ENCODE measurements at places on chromosomes 13 and 19. TPM values are rescaled to one million over a fixed set of nuclear protein-coding genes. Genes with fewer than 3 reads are reported as not detected.
A peak's percentile ranks its signal among the peaks of the same experiment; 100 is the strongest.

DNA sequence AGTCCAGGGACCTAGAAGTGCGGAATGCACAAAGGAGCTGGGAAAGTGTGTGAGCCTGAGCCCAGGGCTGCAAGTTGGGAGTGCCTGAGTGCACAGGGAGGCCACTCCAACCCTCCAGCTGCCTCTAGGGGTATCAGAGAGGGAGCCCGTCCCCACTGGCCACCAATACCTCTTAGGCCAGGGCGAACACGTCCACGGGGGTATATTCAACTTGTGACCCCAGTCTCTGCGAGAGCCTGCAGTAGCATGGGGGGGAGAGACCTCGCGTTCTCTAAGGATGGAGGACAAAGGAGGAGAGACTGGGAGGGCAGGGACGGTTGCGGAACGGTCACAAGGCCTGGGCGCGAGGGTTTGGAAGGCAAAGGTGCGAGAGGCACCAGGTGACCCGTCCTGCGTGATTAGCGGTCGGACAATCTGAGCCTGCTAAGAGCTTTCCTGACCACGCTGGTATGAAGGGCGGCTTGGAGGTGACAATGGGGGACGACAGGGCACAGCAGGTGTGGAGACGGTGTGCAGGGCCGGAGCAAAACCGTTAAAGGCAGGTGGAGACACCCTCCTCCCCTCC is 676 bp downstream of the CD320 start:
- H3K27ac ChIP-seq = peak overlapping the region; percentile 92
- H3K4me3 ChIP-seq = peak overlapping the region; percentile 99
- H3K4me1 ChIP-seq = peaks cover 9% of the 10 kb centered on the region
- H3K36me3 ChIP-seq = no peaks in the 10 kb centered on the region
- peaks cover 6% of the 10 kb centered on the region for H3K27me3 ChIP-seq
- no peak for DNase-seq

DNA sequence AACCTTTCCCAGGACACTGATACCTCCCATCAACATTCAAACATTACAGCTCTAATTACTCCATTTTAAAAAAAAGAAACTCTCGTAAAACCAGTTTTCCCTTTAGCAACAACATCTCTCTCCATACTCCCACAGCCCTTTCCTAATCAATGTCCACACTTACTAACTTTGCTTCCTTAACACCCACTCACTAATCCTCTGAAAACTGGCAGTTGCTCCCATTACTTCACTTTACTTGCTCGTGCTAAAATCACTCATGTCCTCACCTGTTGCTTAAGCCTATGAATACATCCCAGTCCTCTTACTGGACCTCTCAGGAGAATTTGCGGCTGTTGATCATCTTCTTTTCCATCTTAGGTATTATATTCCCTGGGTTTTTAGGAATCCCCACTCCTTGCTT is 44.8 kb downstream of the RBM26 start:
- no peaks in the 10 kb centered on the region for H3K36me3 ChIP-seq
- H3K4me1 ChIP-seq = no peaks in the 10 kb centered on the region
- H3K27me3 ChIP-seq = peaks cover 2% of the 10 kb centered on the region
- no peak overlapping the region for H3K27ac ChIP-seq
- DNase-seq = no peak
- H3K4me3 ChIP-seq = no peak overlapping the region

- peak; percentile 35 for DNase-seq
- H3K36me3 ChIP-seq = no peaks in the 10 kb centered on the region
- H3K27ac ChIP-seq = no peak overlapping the region
- H3K27me3 ChIP-seq = peaks cover 2% of the 10 kb centered on the region
- no peak overlapping the region for H3K4me3 ChIP-seq
These were observed 3.4 kb downstream of the EBI3 start for GRCh38 chr19:4232614-4233281.

The ACP7 gene
- not detected for total RNA-seq

GRCh38 chr13:94327318-94327717 is 152.2 kb downstream of the DCT start:
- no peak overlapping the region for H3K27ac ChIP-seq
- peaks cover 2% of the 10 kb centered on the region for H3K27me3 ChIP-seq
- no peak overlapping the region for H3K4me3 ChIP-seq
- no peaks in the 10 kb centered on the region for H3K36me3 ChIP-seq
- H3K4me1 ChIP-seq = peaks cover 43% of the 10 kb centered on the region

DNA sequence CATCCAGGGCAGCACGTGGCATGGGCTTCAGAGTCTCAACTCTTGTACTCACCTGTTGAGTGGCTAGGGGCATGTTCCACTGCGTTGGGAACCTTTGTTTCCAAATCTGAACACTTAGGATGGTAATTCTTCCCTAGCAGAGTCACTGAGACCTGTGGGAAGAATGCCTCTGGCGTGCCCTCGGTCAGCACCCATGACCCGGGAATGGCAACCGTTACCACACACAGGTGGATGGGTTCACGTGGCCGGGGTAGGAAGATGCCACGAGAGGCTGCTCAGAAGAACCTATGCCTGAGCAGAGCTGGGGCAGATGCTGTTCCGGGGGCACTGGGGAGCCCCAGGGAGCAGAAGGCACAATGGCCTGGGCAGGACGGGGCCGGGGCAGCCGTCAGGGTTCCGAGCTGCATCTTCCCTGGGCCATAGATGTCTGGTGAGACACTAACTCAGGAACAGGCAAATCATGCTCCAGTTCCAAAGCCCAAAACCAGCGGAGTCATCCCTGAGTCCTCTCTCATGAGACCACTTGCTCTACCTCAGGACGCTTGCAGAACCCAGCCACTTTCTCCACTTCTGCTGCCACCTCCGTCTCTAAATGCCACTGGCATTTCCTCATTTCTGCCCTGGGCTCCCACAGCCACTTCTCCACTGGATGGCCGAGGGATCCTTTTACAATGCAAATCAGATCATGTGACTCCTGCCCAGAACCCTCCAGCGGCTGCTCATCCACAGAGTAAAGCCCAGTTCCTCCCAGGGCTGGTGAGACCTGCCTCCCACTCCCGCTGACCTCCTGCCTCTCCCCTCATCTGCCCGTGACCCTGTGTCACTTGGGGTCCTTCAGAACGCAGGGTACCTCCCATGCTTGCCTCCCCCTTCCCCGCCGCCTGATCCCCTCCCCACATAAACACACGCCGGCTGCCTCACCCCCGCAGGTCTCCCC is 36.7 kb downstream of the FAM124A start:
- peaks cover 9% of the 10 kb centered on the region for H3K36me3 ChIP-seq
- peaks cover 7% of the 10 kb centered on the region for H3K4me1 ChIP-seq
- no peak for DNase-seq
- no peak overlapping the region for H3K4me3 ChIP-seq
- H3K27me3 ChIP-seq = peaks cover 2% of the 10 kb centered on the region
- H3K27ac ChIP-seq = no peak overlapping the region

The F10 gene
- total RNA-seq = 0.74 TPM

The TMPRSS9 gene
- 0.29 TPM for total RNA-seq

- H3K27me3 ChIP-seq = peaks cover 2% of the 10 kb centered on the region
- H3K4me1 ChIP-seq = no peaks in the 10 kb centered on the region
- H3K36me3 ChIP-seq = no peaks in the 10 kb centered on the region
These were observed 47.8 kb downstream of the GADD45B start for GRCh38 chr19:2523630-2524311.

- no peaks in the 10 kb centered on the region for H3K27me3 ChIP-seq
- H3K4me1 ChIP-seq = no peaks in the 10 kb centered on the region
- no peak overlapping the region for H3K4me3 ChIP-seq
- peaks cover 3% of the 10 kb centered on the region for H3K36me3 ChIP-seq
- no peak for DNase-seq
These were observed 52.0 kb upstream of the ARGLU1 start for GRCh38 chr13:106619688-106620555.
